ENCODE measurements at places on chromosomes 7 and 10.

DNA sequence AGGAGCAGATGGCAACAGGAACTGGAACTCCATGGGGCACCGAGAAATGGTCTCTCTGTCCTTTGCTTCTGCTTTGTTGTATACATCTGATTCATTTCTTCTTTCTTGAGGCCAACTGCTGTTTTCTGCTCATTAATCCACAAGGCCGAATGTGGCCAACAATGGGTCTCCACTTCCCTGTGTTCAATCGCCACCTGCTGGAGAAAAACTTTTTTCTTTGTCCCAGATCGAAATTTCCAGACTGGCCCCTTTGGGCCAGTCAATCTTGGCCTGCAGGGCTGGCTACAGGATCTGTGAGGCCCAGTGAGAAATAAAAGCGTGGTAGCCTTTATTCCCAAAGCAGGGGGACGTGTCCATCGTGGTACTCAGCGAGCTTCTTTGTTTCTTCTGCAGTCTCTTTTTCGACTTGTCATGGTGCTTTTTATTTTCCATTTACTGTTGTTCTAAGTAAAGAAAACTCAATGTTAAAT lies 58.8 kb downstream of the PARP12 start:
- DNase-seq: no peak

GRCh38 chr10:108567899-108568752 lies 1355.2 kb downstream of the XPNPEP1 start:
- no peak for DNase-seq

DNA sequence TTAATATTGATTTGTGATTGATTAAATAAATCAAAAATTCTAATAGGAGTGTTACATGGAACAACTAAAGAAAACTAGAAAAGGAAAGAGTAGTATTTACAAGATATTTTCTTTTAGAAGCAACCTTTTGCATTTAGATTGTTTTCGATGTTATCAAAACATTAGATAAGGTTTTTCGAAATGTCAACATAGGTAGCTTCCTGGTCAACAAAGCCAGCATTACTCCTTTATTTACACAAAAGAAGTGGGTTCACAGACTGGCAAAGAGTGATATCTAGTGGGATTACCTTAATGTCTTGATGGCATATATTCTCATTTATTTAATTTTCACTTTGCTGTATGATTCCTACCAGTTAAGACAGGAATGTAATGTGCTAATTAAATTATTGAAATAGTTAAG lies 117.3 kb upstream of the TEX47 start:
- no peak for DNase-seq

- DNase-seq: no peak
Measured at GRCh38 chr7:100257017-100257416, 37.3 kb downstream of the PVRIG start.

GRCh38 chr7:123789206-123789784 lies 40.5 kb upstream of the WASL start:
- DNase-seq: no peak

DNA sequence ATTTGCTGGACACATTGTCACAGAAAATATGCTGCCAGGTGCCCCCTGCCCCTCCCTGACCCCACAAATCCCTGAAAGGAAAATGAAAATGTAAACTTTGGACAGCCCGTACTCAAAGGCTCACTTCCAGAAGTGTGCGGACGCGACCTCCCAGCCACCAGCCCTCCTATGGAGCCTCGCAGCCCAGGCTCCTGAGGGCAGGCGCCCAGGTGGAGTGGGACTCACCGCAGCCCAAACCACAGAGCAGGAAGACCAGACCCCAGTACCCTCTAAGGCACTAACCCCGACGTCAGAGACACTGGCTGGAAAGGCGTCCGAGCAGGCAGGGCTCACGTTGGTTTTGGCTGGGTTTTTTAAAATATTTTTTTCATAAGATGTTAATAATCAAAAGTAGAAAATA lies 57.3 kb downstream of the CSGALNACT2 start:
- DNase-seq: no peak

- DNase-seq: no peak
Measured at GRCh38 chr7:42095791-42096190, 141.2 kb downstream of the GLI3 start.

DNA sequence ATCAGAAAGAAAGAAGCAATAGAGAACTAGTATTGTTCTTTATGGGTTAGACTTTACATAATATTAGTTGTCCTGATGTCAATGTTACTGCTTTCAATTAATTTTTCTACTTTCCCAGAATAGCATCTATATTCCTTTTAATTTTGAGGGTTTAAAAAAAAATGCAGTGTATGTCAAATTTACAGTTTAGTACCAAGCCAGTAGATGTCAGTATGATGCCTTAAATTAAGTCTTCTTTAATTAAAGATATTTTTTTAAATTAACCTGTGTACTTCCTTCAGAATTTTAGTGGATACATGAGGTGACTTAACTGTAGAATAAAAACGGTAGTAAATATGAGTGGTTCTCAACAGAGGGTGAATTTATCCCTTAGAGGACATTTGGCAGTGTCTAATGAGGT lies 35.2 kb upstream of the STOX1 start:
- DNase-seq: no peak

GRCh38 chr7:102236592-102237287 lies 49.9 kb upstream of the SH2B2 start:
- peak; percentile 47 for DNase-seq

DNA sequence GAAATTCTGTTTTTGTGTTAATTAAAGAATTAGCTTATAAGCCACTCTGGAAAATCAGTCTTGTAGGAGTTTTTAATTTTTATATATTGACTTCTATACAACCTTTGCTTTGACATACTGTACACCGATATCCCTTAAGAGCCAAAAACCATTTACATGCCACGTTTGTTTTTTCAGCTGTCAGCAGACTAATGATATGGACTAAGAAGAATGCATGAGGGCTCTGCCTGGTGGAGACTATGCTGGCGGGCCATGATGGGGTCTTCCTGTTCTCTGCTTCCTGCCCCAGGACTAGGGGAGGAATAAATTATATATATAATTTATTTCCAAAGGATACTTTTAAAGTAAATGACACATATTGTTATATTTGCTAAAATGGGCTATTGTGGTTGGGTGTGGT lies 96.3 kb downstream of the CDK14 start:
- peak; percentile 9 for DNase-seq

GRCh38 chr10:636769-637168 lies 52.7 kb downstream of the DIP2C start:
- no peak for DNase-seq

GRCh38 chr7:91276909-91277308 lies 12.7 kb downstream of the FZD1 start:
- no peak for DNase-seq

- DNase-seq: no peak
Measured at GRCh38 chr10:93268021-93268420, 194.3 kb downstream of the CYP26A1 start.
